GM23248 (cell line): ENCODE measurements at places on chromosomes 16 and 17. TPM values are rescaled to one million over a fixed set of nuclear protein-coding genes. Genes with fewer than 3 reads are reported as not detected.

SMYD4 gene
- total RNA-seq: 3.6 and 14.5 TPM in 2 replicates

GRCh38 chr16:86931410-86931941 is 353.1 kb downstream of the FOXL1 start:
- H3K27me3 ChIP-seq: peaks cover 23% of the 10 kb centered on the region
- peaks cover 17% of the 10 kb centered on the region for H3K4me1 ChIP-seq
- no peak overlapping the region for H3K4me3 ChIP-seq
- DNase-seq: peak; percentile 88
- no peaks in the 10 kb centered on the region for H3K36me3 ChIP-seq
- no peak overlapping the region for H3K27ac ChIP-seq

CIITA gene
- under 0.01 TPM in 1 of 2 replicates, not detected in the other for total RNA-seq

GRCh38 chr17:44269535-44270240 is 1.8 kb upstream of the SLC4A1 start:
- H3K4me3 ChIP-seq: no peak overlapping the region
- H3K36me3 ChIP-seq: no peaks in the 10 kb centered on the region
- H3K27me3 ChIP-seq: no peaks in the 10 kb centered on the region
- H3K27ac ChIP-seq: no peak overlapping the region
- H3K4me1 ChIP-seq: no peaks in the 10 kb centered on the region

DNA sequence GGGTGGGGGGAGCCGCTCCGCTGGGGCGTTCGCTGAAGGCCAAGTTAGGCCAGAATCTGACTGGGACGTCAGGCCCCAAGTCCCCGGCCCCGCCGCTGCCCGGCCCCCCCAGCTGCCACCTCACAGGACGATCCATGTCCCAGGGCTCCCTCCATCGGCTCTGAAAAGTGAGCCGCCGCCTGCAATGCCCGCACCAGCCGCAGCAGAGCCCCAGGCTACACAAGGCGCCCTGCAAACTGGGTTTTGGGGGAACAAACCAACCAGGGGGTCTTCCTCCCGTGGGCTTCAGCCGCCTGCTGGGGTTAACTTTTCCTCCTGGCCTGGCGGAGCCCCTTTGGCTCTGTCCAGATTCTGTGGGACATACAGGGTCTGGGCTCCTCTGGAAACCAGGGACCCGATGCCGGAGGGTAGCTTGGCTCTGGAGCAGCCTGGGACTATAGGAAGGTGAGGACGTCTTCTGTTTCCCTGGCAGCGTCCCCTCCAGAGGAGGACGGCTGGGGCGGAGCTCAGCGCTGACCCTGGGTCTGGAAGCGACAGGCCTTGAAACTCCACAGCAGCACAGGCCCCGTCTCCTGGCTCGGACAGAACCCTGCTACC is 835 bp downstream of the NME4 start:
- no peaks in the 10 kb centered on the region for H3K36me3 ChIP-seq
- no peaks in the 10 kb centered on the region for H3K27me3 ChIP-seq
- H3K27ac ChIP-seq: peak overlapping the region; percentile 65
- peak overlapping the region; percentile 64 for H3K4me3 ChIP-seq

DNA sequence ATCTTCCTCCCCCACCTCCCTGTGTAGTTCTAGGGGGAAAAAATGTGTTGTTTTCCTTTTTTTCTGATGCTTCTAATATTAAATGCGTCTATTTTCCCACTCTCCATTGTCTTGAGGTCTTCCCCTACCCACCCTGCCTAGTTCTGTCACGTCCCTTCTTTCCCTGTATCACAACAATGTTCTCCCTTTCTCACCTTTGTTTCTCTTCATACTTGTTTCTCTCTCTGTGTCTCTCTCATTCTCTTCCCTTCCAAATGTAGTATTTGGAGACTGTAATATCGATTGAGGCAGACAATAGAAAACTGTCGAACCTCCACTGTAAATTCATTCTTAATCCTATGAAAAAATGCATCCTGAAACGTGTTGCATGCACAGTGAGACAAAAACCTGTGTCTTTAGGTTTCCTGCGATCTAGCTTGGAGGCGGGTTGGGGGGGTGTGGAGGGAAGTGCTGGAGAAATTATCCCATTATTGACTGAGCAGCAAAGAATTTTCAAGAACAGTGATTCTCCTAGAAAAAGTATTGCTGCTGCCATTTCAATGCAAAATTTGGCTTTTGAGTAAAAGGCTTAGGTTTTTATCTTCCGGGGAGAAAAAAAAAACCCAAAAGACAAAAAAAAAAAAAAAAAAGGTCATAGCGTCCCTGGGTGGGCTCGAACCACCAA is 1.3 kb upstream of the PSMB3 start:
- H3K4me1 ChIP-seq: peaks cover 16% of the 10 kb centered on the region
- H3K4me3 ChIP-seq: peak overlapping the region; percentile 76
- DNase-seq: peak; percentile 63
- no peaks in the 10 kb centered on the region for H3K27me3 ChIP-seq
- H3K36me3 ChIP-seq: peaks cover 10% of the 10 kb centered on the region; the same call in 1 of the 2 replicates
